ENCODE measurements at places on chromosomes 12 and 14.

DNA sequence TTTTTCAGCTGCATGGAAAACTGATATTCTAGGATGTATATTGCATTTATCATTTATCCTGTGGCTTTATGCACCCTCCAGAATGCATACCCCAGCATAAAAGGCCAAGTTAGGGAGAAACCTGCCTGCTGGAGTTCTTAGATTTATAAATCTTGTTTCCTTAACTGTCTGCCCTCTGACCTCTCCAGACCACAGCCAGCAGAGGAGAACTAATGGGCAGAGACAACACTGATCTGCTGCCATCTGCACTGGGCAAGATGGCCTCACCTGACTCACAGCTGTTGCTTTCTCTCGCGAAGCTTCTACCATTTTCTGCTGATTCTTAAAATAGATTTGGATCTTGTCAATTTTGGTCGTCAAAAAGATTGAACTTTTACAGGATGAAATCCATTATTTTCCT is 65.8 kb downstream of the PPP2R5C start:
- DNase-seq: no peak

DNA sequence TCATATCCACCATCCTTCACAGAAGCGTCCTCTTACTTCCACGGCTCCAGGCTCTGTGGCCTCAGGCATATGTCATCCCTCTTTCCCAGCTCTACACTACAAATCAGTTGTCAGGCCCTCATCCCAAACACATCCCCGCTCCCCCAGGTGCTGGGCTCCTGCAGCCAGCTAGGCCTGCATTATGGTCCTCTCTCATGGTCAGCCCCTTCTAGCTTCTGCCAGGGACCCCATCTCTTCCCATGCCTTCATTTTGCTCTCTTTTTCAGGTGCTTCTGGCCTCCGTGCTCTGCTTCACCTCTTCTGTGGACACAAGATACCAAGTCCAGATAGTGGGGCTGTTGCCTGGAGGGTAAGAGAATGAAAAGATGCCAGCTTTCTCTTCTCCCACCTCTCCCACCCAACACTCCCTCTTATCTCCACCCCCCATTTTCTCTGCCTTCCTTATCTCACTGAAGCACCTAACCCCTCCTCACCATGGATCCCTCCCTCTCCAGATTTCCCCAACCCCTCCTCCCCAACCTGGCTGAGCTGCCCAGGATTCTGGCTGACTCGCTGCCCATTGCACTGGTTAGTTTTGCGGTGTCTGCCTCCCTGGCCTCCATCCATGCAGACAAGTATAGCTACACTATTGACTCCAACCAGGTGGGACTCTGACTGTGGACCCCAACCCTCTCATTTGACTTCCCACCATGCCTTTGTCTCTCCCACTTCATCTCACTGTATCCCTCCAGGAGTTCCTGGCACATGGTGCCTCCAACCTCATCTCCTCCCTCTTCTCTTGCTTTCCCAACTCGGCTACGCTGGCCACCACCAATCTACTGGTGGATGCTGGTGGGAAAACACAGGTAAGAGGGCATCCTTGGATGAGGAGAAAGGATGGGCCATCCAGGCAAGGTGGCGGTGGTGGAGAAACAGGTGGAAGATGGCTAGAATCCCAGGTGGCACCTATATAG is 10.4 kb downstream of the B4GALNT1 start:
- DNase-seq: no peak

DNA sequence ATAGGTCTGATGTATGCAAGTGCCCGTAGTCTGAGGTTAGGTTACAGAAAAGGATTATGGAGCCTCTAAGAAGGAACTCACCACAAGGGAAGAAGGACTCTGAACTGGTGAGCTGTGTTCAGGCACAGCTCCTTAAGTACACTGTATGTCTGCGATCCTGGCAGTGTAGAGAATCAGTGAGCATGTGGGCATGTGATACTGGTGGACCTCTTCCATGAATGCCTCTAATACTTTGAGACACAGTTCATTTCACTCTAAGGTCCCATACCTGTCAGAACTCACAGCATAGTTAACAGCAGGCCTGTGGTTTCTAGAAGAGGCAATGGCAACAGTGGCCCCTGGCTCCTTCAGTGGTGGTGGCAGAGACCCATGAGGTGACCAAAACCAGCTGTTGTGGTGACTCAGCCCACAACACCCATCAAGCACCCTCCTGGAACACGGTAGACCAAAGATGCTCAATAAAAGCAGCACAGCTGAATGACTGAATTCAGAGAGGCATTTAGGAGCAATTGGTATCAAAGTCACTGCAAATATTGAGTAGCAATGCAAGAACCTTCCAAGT is 6.9 kb upstream of the OR6J1 start:
- no peak for DNase-seq

- no peak for DNase-seq
These were observed 168.1 kb downstream of the PRKCH start for GRCh38 chr14:61489512-61489911.

GRCh38 chr12:20463913-20464524 is 95.7 kb downstream of the PDE3A start:
- no peak for DNase-seq

- no peak for DNase-seq
These were observed 61.6 kb upstream of the DAAM1 start for GRCh38 chr14:59126714-59127436.

- DNase-seq: no peak
These were observed 39.2 kb upstream of the PPP1R13B start for GRCh38 chr14:103886304-103887169.

DNA sequence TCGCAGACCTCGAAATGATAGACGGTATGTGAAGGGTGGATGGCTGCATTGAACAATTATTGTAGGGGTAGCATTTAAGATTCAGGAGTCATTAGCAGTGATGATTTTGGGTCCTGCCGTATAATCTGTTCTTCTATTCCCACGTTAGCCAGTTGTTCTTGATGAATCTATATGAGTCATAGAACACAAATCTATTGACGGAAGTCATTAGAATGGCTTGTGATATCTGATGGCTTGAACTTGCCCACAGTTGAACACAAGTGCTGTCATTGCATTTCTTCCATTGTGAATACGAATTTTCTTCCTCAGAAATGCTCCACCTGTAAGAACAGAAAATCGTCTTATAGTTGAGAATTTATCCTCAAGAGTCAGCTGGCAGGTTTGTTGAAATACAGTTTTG is 1.9 kb downstream of the SRSF5 start:
- no peak for DNase-seq

DNA sequence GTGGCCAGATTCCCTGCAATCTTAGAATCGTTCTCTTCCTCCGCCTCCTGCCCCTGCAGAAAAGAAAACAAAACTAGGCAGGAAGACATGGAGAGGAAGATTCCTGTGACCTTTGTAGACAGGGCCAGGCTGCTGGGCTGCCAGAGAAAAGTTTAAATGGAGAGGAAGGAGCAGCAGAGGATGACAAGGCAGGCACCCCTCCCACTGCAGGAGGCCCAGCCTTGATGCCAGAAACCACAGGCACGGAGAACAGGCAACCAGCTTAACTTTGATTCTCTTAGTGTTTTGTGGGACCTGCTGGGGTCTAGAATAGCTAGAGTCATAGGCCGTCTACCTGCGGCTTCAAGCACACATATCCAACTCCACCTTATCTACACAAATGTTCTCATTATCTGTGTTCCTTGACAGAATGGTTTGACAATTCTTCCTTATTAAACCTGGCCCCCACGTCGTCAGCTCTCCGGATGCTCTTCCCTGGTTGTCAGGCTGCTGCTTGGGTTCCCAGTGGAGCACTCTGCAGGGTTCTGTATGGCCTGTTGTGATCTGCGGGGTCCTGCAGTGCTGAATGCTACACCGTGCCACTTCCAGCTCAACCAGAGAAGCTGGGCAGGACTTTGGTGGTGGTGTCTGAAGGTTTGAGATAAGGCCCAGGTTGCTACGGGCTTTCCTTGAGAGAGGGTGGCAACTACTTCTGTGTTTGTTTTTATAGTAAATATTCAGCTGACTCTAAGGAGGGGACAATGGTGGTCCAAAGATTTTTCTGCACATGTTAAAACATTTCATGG is 609.5 kb downstream of the AACS start:
- DNase-seq: no peak

DNA sequence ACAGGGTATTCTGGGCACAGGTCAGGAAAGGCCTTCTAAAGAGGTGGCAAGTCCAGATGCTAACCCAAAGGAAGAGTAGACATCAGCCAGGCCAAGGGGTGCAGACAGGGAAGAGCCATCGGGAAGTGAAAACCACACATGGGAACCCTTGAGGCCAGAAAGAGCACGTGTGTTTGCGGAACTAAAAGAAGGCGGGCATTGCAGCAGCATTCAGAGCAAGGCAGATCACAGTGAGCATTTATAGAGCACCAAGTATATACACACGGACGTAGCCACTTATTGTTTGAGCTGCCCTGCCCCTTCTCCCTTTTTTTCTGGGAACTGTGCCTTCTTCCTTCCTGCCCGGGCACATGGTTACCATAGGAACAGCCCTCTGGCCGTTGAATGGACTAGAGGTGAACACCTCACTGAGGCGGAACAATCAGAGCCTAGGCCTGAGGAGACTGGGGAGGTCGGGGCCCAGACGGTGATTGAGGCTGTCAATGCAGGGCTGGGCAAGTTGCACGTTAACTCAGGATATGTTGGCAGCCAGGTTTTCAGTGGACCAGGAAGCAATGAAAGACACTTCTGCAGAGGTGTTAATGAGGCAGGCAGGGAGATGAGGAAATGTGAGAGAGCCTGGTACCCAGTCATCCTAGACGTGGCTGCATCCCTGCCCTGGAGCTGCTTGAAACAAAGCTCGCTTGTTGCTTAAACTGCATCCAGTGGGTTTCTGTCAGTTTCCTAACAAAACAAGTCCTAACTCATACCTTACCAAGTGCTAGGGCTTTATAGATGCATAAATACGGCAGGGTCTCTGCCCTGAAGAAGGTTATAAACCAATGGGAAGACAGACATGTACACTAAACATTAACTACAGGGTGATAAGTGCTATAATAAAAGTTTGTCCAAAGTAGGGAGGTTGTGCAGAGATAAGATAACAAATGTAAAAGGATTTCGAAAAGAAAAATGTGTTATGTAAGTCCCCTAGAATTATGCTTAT is 34.2 kb downstream of the MOAP1 start:
- DNase-seq: no peak

DNA sequence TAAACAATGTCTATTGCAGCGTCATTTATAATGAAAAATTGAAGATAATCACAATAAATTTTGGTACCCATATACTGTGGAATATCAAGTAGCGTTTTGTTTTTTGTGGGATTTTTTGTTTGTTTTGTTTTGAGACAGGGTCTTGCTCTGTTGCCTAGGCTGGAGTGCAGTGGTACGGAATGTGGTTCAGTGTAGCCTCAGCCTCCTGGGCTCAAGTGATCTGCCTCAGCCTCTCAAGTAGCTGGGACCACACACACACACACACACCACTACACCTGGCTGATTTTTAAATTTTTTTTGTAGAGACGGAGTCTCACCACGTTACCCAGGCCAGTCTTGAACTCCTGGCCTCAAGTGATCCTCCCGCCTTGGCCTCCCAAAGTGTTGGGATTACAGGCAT is 6.6 kb downstream of the ZNF664 start:
- no peak for DNase-seq

GRCh38 chr12:32756476-32757066 is 874 bp upstream of the YARS2 start:
- DNase-seq: no peak

GRCh38 chr12:82567688-82568087 is 119.0 kb upstream of the TMTC2 start:
- DNase-seq: no peak

- DNase-seq: no peak
These were observed 294.1 kb downstream of the DPF3 start for GRCh38 chr14:72599579-72600470.

DNA sequence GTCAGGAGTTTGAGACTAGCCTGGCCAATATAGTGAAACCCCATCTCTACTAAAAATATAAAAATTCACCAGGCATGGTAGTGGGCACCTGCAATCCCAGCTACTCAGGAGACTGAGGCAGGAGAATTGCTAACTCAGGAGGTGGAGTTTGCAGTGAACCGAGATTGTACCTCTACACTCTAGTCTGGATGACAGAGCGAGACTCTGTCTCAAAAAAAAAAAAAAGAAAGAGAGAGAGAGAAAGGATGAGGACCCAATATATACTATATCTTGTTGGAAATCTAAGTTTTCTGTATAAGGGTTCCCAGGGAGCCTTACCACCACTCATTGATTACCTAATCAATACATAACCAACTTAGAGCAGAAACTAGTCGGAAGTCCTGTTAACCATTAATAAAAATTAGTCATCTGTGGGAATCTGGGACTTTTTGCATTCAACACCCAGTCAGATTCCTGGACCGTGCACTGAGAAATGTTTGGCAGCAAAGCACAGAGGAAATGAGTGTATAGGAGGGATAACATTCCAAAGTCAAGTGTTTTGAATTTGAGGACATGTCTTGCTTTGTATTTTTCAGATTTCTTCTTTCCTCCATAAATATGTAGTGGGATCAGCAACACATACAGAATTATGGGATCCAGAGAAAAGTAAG is 44.8 kb upstream of the NR2C1 start:
- DNase-seq: peak; percentile 72

DNA sequence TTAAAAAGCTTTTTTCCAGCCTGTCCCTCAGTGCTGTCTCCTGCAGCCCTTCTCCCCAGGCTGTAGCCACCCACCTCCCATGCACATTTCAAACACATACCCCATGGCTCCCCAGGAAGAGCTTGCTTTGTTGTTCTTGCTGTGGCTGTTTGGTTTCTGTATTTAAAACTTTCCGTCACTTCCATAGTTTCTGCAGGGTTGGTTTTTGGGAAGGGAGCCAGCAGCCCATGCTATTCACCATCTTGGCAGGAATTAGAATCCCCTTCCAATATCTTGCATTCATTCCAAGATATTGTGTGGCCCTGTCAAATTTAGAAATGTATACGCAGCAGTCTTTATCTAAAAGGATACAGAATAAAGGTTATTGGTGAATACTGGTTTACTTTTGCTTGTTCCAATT is 29.6 kb downstream of the CFAP251 start:
- DNase-seq: no peak

DNA sequence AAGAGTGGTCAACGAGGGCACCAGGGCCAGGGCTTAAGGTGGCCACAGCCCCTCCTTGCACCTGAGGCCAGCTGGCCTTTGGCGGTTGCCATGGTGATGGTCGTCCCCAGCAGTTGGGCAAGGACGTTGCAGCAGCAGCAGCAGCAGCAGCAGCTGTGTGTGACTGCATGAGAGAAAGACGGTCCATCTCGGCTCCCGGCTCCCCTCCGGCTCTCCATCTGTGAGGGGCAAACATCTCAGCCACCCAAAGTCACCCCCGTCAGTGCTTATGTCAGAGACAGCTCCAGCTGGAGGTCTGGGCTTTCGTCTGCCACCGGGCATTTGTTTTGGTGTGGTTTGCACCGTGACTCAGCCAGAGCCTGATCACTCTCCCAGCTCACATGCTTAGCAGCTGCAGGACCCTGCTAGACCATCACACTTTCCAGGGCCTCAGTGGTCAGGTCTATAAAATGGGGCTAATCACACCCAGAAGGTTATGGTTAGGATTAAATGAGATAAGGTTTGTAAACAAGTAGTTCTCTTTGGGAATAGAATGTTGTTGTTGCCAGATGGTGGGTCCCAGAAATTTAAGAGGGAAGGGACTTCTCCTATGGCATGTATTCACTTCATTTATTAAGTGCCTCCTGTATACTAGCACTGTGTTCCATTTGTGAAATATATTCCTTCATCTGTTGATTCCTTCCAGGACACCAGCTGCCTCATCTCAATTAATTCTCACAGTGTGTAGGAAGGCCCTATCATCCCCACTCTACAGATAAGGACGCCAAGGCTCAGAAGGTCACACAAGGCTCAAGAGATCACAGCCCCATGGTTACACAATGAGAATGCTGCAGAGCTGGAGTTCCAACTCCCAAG is 212.6 kb upstream of the LHX5 start:
- no peak for DNase-seq

Measured in stromal cell of bone marrow (primary cell).